ENCODE measurements at places on chromosomes 1 and 21. TPM values are rescaled to one million over a fixed set of nuclear protein-coding genes. Genes with fewer than 3 reads are reported as not detected.

GRCh38 chr1:184905601-184906322, 68.5 kb downstream of the NIBAN1 start:
- DNase-seq: no peak

GRCh38 chr1:8429549-8430110, 111.7 kb downstream of the SLC45A1 start:
- DNase-seq: no peak

DNA sequence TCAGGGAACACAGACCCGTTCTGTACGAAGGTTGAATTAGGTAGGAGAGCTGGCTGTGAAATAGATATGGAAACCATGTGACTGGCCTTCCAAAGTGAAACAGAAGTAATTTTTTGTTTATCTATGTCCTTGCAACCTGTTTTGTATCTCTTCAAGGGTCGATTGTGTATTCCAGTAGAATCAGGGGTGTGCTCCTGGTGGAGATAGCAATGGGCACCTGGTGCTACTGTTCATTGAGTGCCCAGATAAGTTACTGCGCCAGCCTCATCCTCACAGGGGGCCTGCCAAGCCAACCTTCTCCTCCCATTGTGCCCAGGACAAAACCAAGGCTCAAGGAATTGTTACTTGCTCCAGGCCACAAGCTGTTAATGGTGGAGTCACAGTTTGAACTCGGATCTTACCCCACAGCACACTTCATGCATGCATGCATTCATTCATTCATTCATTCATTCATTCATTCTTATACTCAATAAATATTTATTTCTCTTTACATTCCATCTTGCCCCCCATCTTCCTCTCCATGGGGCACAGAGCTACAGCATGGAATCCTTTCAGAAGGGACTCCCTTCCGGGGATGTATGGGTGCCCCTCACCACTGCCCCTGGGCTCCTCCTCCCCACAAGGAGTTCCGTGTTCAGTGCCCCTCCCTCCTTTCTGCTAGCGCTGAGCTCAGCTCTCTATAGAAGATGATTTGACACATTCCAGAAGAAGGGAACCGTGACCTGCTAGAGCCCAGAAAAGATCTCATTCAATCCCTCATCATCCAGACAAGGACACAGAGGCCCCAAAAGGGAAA, 24.0 kb downstream of the ADORA1 start:
- DNase-seq: no peak

DNA sequence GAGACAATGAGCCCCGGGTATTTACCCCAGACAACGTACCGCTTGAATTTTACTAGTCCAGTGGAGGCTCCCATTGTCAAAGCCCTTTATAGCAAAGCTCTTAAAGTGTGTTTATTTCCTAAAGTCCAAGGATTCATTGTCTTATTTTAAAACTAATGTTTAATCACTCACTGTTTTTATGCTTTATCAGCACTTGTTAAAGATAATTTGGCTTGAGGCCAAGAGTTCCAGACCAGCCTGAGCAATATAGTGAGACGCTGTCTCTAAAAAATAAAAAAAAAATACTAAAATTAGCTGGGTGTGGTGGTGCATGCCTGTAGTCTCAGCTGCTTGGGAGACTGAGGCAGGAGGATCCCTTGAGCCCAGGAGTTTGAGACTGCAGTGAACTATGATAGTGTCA, 202.8 kb downstream of the RYR2 start:
- no peak for DNase-seq

GRCh38 chr1:235503403-235504121, 690 bp downstream of the B3GALNT2 start:
- peak; percentile 66 for DNase-seq

Gene IFFO2
- 2.6 TPM for total RNA-seq

DNA sequence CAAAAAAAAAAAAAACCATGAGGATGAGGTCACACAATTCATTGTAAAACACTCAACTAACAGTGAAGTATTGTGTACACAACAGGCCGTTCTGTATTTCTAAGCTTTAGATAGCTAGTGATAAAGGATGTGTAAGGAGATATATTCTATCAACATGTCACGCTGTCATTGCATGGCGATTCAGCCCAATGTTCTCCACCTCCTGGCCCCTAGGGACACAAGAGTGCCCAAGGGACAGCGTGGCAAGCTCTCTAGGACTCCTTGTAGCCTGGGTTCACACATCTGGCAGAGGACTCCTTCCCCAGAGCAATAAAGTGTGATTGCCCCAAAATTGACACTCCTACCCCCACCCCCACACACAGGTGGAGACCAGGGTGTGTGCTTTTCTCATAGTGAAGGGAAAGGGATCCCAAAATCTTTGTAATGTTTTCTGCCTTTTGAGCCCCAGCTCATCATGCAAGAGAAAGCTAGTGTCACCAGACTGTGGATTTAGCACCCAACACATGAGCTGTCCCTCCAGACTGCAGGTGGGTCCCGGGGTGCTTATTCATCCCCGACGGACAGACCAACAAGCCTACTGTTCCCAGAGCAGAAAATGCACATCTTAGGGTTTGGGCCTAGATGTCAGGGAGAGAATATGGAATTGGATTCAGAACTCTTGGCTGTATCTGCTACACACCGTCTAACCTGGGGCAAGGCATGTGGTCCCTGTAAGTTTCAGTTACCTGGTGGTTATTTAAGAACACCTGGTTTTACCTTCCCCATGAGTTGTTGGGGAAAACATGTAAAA, 11.5 kb downstream of the TMPRSS3 start:
- DNase-seq: no peak

DNA sequence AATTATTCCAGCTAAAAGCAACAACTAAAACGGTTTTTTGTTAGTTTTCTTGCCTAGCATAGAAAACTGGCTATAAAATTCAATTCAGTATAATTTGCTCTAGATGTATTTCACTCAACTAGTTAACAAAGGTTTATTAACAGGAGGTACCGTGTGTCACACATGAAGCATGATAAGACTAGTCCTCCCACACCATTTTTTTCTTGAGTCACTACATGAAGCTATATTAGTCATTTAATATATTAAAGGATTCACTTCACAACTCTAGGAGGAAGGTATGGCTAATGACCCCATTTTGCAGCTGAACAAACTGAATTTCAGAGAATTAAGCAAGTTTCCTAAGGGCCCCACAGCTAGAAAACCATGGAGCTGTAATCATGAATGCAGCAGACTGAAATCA, 307.8 kb upstream of the USP25 start:
- no peak for DNase-seq

DNA sequence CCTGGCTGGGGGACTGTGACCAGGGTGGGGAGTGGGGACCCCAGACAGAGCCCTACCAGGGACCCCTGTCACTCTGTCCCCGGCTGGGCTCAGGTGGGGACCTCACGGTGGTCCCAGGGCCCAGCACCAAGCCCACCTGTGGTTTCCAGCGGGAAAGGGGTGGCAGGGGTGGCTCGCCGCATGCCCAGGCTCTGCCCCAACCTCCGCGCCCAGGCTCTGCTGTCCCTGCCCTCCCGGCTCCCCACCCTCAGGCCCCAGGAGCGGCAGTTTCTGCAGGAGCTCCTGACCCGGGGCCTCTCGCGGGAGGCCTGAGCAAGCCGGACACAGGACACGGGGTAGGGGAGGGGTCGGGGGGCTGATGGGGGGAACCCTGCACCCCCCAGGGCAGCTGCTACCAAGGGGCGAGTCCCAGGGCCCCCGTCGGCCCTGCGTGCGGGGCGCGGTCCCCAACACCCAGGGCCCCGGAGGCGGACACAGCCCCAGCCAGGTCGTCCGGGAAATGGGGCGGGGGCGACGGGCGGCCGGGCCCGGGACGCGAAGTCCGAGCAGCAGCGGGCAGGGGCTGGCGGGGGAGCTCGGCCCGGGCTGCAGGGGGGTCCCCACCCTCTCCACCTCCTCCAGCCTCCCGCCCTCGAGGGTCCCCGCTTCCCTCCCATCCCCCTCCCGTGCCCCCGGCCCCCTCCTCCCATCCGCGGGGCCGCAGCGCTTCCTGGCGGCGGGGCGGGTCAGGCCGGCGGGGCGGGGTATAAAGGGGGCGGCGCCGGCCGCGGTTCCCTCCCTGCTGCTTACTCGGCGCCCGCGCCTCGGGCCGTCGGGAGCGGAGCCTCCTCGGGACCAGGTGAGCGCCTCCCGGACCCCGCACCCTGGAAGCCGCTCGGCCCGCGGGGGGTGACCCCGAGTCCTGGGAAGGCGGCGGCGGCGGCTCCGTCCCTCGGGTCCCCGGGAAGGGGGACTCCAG, at the start of gene COL6A2:
COL6A2 (plus strand) TSS at position 777 of the 958 bp plus-strand sequence.
- DNase-seq: peak; percentile 39

DNA sequence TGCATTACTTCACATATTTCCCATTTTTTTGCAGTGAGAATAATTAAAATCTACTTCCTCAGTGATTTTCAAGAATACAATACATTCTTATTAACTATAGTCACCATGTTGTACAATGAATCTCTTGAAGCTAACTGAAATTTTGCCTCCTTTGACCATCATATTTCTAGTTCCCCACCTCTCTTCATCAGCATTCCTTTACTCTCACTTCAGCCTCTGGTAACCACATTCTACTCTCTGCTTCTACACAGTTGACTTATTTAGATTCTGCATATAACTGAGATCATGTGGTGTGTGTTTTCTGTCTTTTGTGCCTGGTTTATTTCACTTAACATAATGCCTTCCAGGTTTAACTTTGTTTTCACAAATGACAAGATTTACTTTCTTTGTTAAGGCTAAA, 304.4 kb upstream of the LYPLAL1 start:
- DNase-seq: no peak

DNA sequence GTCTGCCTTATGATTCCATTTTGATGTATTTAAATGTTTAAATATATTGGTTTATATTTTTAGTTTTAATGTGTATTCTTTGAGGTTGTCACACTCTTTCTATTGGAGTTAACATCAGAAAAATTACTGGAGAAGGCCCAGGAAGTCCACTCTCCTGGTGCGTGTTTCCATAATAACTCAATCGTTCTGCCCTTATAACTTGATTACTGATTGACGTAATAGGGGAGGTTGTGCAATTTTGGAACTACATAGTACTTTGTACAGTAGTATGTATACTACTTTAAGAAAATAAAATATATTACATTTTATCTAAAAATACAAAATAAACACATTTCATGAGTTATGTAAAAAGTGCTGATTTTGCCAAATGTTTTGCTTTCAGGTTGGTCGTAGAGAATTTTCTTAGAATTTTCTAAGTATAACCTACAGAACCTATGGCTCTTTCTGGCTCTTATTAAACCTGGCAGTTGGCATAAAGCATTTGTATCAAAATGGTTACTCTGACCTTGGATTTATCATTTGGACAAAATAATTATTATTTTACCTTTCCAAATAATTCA, 5.7 kb downstream of the PLA2G4A start:
- no peak for DNase-seq

DNA sequence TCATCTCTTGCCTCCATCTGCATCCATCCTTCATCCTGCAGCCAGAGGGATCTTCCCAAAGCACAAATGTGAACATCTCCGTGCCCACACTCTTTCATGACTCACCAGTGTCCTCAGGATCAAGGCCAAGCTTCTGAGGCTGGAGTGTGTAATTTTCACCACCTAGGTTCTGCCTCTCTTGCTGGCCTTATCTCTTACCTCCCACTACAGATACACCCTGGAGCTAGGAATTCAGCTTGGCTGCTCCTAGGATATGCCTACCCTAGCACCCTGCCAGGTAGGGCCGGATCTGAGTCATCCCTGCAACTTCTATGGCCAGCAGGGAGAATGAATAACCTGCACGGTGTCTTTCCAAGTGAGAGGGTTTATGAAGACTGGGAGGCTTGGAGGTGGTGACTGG, 208.7 kb upstream of the CSF3R start:
- DNase-seq: no peak

DNA sequence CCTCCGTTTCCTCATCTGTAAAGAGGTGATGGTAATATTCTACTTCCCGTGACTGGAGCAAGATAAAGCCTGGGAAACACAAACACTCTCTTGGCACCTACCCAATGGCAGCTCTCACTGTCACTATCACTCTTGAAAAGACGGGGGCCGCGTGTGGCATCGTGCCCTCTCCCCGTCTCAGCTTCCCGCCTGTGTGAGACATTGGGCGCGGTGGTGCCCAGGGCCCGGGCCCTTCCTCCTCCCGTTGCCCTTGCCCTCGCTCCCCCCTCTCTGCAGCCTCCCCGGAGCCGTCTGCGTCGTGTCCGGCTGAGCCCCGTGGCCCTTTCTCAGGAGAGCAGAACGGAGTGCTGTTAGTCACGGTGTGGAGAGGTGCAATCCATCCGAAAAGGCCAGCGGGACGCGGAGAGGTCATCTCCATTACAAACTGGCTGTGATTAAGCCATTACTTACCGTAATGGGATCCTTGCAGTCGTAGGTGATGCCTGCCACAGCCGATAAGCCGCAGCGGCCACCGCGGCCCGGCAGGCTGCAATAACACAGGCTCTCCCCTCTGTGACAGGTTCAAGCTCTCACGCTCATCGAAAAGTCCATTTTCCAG, 156.4 kb upstream of the ZC3H12A start:
- DNase-seq: no peak

GRCh38 chr21:44962403-44962966, 22.7 kb downstream of the SLX9 start:
- DNase-seq: no peak

Gene EDARADD
- total RNA-seq: 0.67 TPM

DNA sequence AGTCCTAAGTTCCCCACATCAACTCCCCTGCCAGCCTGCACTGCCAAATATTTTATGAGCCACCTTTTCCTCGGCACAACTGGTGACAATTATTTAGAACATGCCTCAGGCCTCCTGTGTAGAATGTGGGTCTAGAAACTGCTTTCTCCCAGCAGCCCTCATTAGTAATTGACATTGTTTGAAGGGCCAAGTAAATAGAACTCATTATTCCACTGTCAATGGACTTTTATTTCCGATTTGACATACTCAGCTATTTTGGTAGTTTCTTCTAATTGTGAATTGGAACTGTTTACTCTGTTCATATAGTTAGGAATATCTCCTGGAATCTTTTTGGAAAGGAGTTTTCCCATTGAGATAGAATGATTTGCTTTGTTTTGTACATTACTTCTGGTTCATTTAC, 168.8 kb upstream of the L1TD1 start:
- DNase-seq: no peak

GRCh38 chr1:201353186-201353940, 24.1 kb downstream of the TNNT2 start:
- no peak for DNase-seq

- DNase-seq: no peak
Measured at GRCh38 chr1:215104283-215104682, 21.7 kb downstream of the KCNK2 start.

Gene CD101
- total RNA-seq: 2.0 TPM

GRCh38 chr1:152111515-152111968, 3.7 kb downstream of the TCHH start:
- DNase-seq: no peak

Gene NES
- total RNA-seq: 2.5 TPM

DNA sequence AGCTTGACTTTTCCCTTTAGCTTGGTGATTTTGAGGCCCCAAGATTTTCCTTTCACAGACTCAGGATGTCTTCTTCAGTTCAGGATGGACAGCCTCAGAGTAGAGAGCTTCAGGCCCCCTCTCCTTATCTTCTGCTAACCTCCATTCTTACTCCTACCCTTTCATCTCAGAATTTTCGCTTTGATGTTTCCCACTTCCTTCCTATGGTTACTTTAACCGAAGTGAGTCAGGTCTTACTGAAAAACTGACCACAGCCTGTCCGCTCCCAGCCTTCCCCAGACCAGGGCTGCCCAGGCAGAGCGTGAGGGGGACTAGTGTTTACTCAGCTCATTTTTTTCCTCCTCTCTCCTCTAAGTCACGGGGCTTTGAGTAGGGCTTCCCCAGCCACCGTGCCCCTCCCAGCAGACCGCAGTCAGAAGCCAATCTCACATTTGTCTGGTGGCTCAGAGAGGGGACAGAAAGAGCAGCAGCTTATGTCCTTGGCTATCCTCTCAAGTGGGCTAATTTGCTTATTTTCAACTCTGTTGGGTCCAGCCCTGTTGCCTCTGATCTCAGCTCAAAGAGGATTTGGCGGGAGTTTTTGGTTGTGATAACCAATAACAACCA, 4.2 kb upstream of the IL19 start:
- no peak for DNase-seq

- no peak for DNase-seq
Measured at GRCh38 chr21:25818121-25818520, 83.3 kb downstream of the GABPA start.

Data from liver (tissue), 10 donors.